Activated T-cell treated with anti-CD3 and anti-CD28 coated beads for 1 hour (primary cell): ENCODE measurements at places on chromosomes 6 and 20.

DNA sequence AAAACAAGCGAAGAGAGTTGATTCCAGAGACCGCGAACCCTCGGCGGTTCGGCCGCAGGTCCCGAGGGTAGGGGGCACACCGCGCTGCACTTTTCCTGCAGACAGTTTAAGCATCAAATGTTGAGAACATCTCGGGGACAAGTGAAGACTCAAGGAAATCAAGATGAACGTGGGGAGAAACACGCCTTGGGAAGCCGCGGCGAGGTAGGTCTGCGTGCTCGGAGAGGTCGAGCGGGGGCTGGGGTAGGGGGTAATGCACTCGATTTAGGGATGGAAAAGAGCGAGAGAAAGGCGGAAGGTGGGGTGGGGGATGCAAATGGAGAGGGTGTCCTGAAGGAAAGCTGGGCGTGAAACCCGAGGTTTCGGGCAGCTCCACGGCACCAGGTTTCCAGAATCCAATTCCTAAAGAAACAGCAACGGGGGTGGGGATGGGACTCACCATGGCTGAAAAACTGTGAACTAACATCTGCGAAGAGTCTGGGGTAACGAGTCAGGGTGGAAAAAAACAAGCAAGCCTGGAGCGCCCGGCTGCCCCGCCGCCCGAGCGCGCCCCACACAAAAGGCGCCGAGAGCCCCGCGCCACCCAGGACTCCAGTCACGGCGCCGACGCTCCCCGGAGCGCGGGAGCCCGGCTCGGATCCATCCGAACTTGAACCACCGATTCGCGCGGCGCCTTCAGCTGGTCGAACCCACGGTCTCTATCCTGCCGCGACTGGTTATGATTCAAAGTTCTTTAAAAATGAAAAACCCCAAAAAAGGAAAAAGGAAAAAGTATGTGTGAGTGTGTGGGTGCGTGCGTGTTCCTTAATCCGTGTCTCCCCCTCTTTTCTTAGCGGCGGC is 3.5 kb downstream of the TFAP2A start:
- no peak for DNase-seq

DNA sequence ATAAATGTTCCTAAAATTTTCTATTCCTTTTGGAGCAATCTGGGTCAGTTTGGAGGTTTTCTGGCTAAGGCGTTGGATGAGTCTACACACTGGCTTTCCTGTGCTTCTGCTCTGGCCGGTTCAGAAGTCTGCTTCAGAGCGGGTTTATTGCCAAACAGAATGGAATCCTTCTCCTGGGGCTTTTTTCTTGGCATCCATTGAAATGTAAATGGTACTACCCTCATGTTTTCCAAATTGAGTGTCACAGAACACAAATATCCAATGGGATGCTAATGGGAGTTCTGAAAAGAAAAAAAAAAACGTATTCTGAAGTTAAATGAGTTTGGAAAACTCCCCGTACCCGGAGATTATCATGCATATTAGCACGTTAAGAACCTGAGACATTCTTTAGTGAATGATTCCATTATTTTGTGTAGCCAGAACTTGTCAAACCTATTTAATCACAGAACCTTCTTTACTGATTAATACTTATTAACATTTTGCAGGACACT is 930.3 kb downstream of the QKI start:
- DNase-seq: no peak

DNA sequence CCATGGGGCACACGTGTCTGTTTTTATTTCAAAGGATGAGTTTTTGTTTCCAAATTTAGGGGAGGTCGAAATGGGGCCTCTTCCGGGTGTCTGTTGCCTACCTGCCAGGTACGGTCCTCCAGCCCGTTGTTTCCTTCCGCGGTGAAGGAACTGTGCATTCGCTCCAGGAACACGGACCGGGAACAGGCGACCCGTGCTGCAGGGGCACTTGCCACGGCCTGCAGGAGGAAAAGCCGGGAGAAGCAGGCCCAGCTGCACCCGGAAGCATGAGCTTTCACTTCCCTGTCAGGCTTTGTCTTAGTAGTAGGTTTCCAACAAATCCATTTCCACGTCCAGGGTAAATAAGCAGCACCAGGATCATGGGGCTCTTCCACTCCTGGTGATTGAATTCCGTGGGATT is 17.0 kb upstream of the NPEPL1 start:
- DNase-seq: no peak

DNA sequence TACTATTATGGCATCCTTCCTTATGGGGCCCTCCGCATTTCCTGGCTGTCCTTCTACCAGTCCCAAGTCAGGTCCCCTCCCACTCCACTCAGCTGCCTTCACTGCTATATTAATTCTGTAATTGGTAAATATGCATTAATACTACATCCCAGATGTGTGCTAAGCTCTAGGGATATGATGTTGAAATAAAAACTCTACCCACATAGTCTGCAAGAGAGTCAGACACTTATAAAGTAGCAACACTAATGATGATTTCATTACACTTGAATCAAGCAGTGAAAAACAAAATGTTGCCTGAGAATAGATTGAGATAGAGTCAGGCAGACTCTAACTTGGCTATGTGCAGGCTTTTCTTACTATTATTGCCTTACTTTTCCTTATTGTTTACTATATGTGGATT is 62.4 kb downstream of the AIG1 start:
- no peak for DNase-seq

DNA sequence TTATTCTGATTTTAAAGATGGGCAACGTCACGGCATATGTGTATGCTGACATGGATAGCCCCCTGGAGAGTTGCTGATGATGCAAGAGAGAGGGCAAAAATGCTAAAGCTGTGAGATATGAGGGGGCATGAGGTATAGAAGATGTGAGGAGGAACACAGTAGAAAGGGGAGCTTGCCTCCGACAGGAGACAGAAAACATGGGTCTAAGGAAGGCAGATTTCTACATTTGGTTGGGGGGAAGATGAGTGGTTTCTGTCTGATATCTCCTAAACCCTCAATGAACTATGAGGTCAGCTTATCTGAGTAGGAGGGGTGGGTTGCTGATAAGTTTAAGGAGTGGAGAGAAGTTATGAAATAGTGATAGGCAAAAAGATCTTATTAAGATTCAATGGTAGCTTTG is 6.0 kb downstream of the RNF24 start:
- DNase-seq: no peak

DNA sequence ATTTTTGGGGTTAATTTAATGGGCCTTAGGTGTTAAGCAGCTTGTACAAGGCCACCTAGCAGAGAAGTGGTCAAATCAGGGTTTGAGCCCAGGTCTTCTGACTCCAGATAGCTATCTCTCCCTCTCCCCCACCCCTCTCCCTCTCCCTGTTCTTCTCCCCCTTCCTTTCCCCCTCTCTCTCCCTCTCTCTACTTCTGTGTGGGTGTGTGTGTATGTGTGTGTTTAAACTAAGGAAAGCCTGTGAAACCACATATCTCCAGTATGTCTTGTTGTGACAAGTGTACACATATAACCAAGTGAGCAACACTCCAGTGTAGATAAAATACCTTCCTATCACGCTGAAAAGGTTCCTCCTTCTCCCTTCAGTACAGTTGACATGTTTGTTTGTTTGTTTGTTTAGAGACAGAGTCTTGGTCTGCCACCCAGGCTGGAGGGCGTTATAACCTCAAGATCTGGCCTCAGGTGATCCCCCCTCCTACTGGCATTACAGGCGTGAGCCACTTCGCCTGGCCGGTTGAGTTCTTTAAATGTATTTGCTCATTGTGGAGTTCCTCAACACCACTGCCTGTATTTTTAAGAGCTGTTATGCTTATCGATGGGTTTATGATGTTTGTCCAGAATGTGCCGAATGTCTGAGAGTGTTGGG is 140.4 kb downstream of the JARID2 start:
- DNase-seq: no peak

DNA sequence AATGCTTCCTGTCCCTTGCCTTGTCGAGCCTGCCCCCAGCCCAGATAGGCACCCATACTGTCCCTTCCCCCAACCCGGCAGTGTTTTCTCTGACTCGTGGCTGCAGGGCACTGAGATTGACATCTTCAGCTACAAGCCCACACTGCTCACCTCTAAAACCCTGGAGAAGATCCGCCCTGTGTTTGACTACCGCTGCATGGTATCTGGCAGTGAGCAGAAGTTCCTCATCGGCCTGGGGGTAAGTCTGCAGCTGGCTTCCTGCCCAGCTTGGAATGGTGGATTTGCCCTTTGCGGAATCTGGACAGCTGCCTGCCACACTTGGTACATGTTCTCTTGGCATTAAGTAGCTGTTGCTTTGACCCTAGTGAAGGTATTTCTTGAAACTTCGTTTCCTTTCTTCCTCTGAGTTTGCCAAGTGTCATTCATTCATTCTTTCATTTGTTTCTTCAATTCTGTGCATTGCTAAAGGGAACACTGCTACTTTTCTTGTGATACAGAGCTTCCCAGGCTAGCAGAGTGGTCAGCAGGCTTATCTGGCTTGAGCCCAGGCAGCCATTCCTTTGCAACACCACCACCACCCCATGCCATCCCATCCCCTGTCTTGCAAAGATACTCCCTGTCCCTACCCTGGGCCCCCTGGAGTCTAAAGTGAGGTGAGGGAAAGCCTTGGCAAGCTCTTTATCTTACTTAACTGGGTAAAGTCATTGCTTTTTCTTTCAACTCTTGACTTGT is 26.2 kb downstream of the CCDC167 start:
- DNase-seq: no peak

DNA sequence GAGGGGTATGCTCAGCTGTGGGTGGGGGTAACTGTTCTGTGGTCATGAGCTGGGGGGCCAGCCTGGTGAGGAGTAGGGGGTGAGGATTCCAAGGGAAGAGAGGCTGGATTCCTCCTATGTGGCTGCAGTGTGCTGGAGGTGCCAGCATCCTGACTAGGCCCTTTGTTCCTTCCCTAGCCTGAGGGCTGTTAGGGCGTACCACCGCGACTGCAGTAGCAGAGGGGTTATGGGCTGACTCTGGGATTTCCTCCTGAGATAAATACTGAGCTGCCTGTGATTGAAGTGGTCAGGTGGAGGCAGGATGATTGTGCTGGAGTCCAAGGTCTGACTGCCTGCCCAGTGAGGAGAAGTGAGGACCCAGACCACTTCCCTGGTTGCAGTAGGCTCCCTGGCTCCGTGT is 205.3 kb downstream of the ADGRG6 start:
- DNase-seq: no peak

DNA sequence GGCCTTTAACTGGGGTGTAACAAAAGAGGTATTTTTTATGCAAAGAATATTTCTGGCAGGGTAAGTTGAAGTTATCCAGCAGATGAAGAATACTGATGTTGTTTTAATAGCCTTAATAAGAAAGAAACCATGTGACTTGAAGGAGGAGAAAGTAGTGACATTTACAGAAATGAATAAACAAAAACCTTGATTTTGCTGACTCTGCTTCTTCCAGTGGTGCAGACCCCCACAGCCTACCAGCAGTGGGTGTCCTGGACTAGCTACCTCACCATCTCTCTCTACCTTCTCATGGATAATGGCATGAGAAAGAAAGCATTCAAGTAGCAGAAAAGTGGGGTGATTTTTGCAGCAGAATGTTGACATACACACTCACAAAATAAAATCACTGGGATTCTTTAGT is 162.6 kb upstream of the RNF217 start:
- no peak for DNase-seq

DNA sequence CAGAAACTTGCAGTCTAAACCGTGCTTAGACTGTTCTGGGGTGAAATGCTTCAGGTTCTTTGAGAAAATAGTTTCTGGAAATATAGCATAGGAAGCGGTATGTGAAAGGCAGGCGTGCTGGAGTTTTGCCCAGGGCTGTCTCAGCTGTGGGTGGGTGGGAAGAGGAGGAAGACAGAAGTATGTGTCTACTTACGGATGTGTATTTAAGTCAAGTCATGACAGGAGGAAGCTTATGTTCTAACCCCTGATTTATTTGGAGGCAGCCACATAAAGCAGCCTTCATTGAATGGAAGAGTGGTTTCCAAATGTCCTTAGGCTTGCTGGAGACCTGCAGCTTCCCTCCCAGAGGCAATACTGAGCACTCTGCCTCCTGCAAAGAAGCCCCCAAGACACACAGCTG is 345.8 kb upstream of the PRND start:
- DNase-seq: no peak

DNA sequence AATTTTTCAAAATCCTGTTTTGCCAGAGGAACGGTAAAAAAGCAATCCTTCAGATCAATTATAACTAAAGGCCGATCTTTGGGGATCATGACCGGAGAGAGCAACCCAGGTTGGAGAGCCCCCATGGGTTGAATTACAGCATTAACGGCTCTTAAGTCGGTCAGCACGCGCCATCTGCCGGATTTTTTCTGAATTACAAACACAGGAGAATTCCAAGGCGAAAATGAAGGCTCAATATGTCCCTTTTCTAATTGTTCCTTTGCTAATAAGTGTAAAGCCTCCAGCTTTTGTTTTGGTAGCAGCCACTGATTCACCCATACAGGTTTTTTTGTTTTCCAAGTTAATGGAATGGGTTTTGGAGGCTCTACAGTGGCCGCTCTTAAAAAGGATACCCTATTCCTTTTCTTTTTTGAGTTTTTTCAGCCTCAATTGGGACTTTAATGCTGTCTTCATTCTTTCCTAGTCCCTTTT is 16.9 kb upstream of the PTCRA start:
- peak; percentile 65 for DNase-seq

GRCh38 chr20:57048027-57048869 is 218.2 kb downstream of the BMP7 start:
- DNase-seq: no peak

- no peak for DNase-seq
Observed at GRCh38 chr20:37728635-37728983, 34.8 kb downstream of the CTNNBL1 start.

DNA sequence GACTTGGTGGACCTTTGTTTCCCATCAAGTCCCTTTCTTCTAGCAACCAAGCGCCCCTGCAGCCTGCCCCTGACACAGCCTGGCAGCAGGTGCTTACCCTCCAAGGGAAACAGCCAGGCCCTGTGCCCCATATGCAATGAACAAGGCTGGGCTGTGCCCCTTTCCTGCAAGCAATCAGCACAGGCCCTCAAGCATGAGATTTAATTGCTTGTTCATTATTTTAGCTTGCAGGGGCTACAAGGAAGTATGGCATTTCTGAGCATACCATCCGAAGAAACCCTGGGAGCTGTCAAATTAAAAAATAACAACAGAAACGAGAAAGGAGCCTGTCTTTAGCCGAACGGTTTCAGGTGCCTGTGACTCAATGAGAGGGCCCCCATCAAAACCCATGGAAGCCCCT is 522.9 kb upstream of the ARID1B start:
- DNase-seq: no peak
